M059J (cell line): ENCODE measurements at places on chromosomes 4 and X.

DNA sequence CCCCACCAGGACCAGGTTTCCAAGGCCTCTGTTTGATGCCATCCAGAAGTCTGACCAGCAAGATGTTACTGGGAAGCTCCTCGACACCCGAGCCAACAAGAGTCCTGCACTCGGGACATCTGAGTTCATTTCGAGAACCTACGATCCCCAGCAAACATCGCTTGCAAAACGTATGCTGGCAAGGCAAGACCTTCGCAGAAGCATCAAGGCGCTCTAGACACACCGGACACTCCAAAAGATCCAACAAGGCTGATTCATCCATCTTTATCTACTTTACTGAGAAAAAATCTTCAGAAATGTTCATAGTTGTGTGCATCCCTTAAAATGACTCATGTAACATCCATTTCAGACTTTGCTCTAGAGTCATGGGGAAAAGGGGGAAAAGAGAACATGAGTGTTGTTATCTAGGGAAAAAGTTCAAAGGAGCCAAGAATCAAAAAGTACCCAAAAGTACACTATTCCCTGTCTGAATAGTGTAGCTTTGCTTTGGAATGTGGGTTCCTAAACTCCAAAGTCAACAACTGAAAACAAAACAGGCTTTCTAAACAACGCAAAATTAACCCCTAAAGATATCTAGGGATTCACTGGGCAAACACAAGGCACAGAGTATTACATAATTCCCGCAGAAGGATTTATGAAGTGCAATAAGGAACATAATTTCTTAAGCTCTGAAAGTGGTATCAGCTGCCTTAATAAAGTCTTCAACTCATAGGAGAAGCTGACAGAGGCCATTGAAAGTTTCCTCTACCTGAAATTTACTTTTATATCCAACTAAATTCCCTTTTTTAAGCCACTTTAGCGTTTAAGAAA, 1.6 kb downstream of the SH3RF1 start:
- peak; percentile 80 for DNase-seq

DNA sequence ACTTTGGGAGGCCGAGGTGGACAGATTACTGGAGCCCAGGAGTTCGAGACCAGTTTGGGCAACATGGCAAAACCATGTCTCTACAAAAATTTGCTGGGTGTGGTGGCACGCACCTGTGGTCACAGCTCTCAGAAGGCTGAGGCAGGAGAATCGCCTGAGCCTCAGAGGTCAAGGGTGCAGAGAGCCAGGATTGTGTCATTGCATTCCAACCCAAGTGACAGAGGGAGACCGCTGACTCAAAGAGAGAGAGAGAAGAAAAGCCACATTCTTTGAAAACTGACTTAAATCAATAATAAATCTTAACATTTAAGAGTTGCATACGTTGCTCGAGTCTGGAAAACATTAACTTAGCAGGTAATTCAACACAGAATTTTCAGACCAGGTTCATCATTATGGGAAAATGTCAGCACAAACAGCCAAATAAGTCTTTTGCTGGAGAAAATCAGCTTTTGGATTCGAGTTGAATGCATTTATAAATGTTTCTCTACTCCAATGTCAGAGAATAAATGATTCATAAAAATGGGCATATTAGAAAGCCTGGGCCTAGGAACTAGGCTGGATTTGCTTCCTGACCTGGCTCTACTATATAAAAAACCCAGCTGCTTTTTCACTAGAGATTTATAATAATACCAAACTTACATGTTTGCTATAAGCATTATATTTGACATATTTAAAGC, 68.3 kb upstream of the RBPJ start:
- DNase-seq = peak; percentile 82

DNA sequence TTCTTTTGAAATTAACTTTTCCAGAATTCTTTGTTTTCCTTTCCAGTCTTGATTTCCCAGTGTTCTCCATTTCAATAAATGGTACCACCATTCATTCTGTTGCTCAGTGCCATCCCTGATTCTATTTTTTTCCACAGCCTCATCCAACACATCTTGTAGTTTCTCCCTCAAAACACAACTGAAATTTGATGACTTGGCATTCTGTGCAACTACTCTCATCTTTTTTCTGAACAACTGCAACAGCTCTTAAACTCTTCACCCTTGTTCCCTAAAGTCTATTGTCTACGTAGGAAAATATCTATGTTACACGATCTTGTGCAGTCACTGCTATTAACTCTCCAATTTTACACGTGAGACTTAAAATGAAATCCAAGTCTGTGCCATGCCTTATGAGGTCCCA, 40.5 kb downstream of the MAP9 start:
- DNase-seq = no peak

DNA sequence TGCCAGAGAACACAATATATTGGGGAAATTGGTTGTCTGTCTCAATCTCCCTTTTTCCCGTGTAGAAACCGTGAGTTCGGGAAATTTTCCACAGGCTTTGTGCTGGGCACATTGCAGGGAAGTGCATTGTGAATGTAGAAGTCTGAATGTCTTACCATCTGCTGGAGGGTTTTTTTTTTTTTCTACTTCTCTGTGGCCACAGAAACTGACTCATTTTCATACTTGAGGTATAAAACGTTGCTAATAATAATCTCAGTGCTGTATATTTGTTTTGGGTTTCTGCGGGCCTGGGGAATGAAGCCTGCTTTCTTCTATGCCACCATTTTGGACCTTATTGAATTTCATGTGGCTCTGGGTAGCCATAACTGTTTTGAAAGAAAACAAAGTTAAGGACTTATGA, 1001.2 kb downstream of the STIM2 start:
- DNase-seq = peak; percentile 1

DNA sequence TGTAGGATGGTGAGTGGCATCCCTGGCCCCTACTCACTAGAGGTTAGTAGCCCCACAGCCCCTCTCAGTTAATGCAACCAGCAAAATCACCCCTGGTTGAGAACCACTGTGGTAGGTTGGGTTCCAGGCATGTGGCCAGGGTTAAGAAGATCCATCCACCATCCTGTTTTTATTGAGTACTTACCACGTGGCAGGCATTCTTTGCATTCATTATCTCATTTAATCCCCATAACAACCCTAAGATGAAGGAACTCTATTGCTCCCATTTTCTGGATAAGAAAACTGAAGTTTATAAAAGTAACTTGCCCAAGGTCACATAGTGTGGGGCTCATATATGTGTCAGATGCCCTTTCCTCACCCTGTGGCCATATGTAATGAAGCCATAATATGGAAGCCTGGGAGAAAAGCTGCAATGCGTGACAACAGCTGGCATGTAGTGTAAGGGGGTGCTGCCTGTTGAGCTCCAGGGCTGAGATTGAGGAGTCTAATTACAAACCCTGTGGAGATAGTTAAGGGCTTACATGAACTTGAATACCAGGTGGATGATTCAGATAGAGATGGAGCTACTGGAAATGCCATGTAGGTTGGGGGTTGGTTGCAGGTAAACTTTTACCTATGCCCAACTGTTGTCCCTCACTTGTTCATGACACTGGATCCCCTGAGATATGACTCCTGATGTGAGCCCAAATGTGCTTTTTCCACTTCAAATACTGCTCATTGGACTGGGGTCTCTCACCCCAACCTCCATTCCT, 100.2 kb upstream of the PGRMC2 start:
- peak; percentile 76 for DNase-seq

DNA sequence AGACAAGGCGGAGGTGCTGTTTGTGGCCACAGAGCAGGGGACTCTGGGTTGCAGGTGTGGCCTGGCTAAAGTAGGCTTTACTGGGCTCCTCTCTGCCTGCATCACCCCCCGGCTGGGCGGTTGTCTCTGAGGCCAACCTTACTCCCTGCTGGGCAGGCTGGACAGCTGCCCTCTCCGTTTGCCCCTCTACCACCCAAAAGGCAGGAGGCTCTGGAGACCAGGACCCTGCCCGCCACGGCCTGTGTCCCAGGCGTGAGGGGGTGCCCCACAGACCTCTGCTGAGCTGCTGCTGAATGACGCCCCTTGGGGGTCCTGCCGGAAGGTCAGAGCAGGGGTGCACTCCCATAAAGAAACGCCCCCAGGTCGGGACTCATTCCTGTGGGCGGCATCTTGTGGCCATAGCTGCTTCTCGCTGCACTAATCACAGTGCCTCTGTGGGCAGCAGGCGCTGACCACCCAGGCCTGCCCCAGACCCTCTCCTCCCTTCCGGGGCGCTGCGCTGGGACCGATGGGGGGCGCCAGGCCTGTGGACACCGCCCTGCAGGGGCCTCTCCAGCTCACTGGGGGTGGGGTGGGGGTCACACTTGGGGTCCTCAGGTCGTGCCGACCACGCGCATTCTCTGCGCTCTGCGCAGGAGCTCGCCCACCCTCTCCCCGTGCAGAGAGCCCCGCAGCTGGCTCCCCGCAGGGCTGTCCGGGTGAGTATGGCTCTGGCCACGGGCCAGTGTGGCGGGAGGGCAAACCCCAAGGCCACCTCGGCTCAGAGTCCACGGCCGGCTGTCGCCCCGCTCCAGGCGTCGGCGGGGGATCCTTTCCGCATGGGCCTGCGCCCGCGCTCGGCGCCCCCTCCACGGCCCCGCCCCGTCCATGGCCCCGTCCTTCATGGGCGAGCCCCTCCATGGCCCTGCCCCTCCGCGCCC, 920 bp downstream of the HTT-AS start:
- no peak for DNase-seq
